ENCODE measurements at places on chromosomes 3 and 15.

DNA sequence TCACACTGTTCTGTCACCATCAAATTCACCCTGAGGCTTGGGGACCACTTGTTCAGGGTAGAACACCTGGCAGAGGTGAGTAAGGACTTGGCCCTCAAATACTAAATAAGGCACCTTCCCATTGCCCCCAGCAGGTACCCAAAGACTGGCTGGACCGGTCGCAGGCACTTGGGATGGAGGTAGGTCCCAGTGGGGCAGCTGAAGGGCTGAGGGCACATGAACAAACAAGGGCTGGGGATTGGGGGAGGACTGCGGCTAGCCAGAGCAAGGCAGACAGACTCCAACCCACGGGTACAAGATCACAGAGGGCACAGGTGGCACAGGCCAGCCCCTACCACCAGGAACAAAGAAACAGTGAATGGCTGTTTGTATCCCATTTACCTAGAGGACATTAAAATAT is 1.9 kb downstream of the MRPS25 start:
- no peak for DNase-seq

- DNase-seq: no peak
Observed at GRCh38 chr15:19899021-19899824, 642.4 kb downstream of the GOLGA6L6 start.

- DNase-seq: no peak
Observed at GRCh38 chr3:85270488-85270887, 311.7 kb downstream of the CADM2 start.

- no peak for DNase-seq
Observed at GRCh38 chr3:116188231-116188785, 257.0 kb downstream of the LSAMP start.

GRCh38 chr15:35622641-35623340 is 76.8 kb upstream of the DPH6 start:
- DNase-seq: no peak

DNA sequence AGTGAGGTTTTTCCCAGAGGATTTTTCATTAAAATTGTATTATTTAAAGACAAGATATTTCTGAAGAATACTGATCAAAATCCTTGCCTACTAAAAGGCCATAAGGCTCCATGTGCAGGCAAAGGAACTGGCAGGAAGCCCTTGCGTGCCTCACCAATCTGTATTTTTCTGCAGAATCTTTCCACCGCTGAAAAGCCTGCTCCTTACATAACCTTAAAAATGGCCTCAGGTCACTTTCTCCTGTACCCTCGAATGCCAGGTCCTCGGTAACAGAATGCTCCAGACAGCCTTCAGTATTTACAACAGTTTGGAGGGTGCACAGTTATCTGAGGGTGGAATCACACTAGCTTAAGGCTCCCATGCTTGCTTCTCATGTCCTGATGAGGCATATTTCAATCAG is 3.2 kb downstream of the MORC1 start:
- DNase-seq: no peak

- no peak for DNase-seq
Observed at GRCh38 chr15:39730552-39730951, 52.1 kb downstream of the FSIP1 start.

DNA sequence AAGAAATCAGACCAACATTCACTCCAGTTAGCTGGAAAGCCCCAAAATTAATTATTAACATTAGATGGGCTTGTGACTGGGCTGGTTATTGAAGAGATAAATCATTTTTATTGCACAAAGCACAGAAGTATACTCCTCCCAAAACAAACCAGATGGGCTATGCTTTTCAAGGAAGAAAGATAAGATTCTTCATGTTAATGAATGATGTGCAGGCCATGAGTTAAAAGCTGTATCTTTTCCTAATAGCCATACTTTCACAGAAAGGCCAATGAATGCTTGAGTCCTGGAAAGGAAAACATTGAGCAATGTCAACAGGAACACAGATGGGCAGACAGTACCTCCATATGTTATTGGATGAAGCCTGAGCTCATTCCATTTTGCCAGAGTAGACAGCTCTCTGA is 55.4 kb downstream of the OCA2 start:
- peak; percentile 36 for DNase-seq

DNA sequence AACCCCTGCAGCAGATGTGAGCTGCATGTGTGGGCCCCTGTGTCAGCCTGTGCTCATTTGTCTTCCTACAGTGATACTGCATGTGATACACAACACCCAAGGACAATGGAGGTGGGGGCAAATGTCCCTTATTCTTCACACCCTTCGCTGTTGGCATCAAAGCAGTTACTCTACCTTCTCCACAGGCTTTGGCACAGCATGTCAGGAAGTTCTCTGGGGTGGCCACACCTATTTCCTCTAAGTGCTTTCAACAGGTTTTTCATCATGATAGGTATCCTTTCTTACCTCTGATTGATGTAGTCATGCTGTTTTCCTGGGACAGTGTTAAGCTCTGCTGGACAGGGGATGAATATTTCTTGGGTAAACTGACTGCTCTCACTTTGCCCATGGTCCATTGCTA is 29.5 kb downstream of the ZNF662 start:
- DNase-seq: no peak

GRCh38 chr3:151268267-151269235 is 9.8 kb downstream of the P2RY14 start:
- DNase-seq: no peak

GRCh38 chr3:38154033-38154494 is 11.3 kb upstream of the OXSR1 start:
- DNase-seq: no peak

DNA sequence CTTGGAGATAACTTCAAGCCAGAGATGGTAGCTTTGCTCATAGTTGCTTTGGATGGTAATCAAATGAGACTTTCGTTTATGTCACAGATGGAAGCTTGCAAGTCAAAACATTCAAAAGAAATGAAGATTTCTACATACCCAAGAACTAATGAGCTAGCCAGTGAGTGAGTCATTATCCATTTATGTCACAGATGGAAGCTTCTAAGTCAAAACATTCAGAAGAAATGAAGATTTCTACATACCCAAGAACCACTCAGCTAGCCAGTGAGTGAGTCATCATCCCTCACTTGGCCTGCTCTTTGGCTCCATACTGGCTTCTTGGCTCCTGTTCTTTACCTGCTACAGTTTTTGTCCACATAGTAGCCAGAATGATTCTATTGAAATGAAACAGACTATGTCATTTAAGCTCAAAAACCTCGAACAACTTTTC is 559.8 kb upstream of the CBLB start:
- no peak for DNase-seq

DNA sequence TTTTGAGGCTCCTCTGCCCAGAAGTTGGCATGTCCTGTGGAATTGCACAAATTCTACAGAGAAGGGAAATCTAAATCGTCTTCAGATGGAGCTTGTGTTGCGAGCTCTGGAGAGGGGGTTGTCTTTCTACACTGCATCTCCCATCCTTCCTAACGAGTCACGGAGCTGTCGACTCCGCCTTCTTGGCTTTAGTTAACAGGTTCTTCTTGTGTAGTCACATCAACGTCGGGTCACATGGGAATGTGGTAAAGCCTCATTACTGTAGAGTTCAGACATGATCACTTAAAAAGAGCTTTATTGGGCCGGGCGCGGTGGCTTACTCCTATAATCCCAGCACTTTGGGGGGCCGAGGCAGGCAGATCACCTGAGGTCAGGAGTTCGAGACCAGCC is 60.0 kb downstream of the DNASE1L3 start:
- no peak for DNase-seq

DNA sequence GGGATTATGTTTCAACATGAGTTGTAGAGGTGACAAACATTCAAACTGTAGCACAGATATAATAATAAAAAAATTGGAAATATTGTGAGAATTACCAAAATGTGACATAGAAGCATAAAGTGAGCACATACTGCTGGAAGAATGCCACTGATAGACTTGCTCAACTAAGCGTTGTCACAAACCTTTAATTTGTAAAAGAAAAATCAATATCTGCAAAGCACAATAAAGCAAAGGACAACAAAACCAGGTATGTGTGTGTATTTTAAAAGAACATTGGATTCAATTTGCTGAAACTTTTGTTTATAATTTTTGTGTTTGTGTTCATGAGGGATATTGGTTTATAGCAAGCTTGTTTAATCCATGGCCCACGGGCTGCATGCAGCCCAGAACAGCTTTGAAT is 40.8 kb upstream of the EIF5A2 start:
- no peak for DNase-seq

GRCh38 chr3:24641628-24642027 is 147.0 kb upstream of the THRB start:
- DNase-seq: no peak

DNA sequence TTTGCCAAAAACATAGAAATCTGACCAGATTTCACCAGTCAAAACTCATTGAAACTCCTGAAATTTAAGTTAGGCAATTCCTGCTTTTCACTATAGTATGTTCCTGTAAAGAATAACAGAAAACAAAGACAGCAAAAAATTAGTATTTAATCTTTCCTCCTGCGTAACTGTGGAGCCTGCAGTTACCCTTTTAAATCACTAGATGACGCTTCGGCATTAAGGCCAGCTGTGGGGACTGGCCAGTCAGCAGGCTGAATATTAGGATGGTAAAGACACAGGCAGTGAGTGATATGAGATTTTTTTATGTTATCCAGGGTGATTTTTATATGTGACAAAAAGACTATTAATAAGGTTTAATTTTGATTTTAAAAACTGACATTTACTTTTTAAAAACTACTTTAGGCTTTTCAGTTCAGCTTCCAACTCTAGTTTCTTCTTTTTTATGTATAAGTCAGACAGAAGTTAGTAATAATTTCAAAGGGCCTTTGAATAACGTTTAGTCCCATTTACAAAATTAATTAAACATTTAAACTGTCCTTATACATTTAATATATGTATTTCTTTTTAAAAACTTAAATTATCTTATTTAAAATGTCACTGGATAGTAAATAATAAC is 165.1 kb downstream of the PPM1L start:
- no peak for DNase-seq

DNA sequence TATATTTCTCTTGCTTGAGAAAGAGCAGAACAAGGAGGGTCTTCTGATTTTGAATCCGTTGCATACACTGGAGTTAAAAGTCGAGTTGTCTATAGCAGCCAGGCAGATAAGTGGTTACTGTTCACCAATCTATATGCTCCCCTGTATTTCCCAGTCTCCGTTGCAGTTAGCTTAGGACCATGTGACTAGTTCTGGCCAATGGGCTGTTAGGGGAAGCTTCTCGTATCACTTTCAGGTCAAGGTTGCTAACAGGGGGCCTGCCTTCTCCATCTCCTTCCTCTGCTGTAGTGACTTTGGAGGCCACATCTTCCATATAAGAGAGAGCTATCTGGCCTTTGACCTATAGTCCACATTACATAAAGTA is 188.5 kb upstream of the KBTBD8 start:
- DNase-seq: no peak

DNA sequence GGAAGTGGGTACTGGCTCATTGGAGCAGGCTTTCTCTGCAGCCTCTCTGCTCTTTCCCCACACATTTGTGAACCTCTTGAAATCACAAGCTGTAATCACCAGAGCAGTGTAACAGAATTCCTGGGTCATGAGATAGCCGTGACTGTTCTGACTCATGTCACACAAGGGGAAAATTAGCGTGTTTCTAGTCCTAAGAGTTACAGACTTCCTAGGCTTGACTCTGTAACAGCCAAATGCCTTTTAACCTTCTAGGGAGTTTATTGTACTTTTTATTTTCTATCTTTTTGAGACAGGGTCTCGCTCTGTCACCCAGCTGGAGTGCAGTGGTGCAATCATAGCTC is 54.7 kb upstream of the TRAK1 start:
- no peak for DNase-seq

GRCh38 chr3:128987302-128988100 is 6.4 kb downstream of the CFAP92 start:
- DNase-seq: no peak

DNA sequence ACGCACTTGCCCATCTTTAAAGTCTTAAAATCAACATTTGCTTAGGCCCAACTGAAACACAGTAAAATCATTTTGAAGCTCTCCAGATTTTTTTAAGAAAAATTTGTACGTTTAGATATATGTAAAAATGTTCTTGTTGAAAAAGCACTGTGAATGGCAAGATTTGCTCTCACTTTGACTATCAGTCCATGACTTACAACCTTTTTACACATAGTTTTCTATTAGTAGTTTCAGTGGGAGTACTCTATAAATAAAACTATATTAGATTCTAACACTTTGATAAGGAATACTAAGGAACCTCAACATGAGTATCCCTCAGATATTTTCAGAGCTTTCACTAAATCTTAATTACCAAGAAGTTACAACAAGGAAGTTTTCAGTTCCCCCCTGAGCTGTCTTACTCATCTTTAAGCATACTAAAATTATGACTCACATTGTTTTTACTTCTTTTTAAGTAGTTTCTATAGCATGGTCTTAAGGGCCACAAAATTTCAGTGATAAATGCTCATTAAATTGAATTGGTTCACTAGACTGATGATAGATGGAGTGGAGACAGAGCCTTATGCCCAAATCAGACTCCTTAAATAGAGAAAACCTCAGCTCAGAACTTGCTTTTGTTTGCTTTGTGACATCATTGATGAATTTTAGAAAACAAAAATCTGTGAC is 31.6 kb upstream of the RAP2B start:
- DNase-seq: no peak

DNA sequence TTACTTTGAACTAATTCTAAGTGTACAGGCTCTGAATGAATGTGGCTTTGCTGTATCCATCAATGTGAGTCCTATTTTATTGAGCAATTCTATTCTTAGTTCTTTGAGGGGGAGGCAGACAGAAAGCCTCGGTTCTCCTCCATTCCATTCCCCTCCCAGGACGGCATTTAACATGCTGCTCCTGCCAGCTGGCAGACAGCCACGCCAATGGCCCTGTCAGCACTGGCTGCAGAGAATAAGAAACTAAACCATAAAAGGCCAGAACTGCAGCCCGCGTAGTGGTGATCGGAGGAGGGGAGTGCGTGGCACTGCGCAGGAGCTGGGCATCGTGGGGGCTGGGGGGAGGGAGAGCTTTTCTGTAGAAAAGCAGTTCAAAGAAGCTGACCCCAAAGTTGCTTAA is 76.0 kb upstream of the HACD2 start:
- peak; percentile 80 for DNase-seq

DNA sequence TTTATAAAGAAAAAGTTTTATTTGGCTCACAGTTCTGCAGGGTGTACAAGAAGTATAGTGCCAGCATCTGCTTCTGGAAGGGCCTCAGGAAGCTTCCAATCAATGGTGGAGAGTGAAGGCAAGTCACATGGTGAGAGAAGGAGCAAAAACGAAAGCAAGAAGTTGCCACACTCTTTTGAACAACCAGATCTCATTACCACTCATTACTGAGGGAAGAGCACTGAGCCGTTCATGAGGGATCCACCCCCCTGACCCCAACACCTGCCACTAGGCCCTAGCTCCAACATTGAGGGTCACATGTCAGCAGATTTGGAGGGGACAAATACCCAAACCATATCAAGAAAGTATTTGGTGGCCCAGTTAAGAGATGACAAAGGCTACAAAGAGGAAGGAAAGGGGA is 239.3 kb upstream of the UBE2E1 start:
- DNase-seq: no peak

DNA sequence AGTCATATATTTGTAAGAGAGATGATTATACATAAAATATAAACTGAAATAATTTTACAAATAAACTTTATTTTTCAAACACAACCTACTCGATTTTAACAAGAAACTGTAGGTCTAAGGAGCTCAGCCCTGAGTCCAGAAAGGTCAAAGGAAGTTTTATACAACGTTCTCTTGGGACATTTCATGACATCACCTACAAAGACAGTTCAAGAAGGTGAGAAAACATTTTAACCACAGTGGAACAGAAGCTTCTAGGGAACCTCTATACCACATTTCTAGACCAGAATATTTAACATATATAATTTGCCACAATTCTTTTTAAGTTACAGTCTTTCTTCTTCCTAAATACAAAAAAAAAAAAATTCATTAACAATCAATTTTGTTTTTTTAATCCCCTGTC is 40.1 kb downstream of the CBLB start:
- no peak for DNase-seq

GRCh38 chr3:191455257-191455952 is 5.6 kb upstream of the PYDC2 start:
- no peak for DNase-seq

All from left renal pelvis (tissue), 4 donors.